ENCODE measurements at places on chromosomes 5 and 9.

- no peak for DNase-seq
These were observed 268.2 kb downstream of the TMEM167A start for GRCh38 chr5:82808960-82809359.

GRCh38 chr9:137551264-137552021 lies at the start of gene MRPL41:
TSS of gene MRPL41 (plus strand) at chr9:137551879. CDS start at chr9:137552082, 203 bp downstream.
- peak; percentile 85 for DNase-seq

DNA sequence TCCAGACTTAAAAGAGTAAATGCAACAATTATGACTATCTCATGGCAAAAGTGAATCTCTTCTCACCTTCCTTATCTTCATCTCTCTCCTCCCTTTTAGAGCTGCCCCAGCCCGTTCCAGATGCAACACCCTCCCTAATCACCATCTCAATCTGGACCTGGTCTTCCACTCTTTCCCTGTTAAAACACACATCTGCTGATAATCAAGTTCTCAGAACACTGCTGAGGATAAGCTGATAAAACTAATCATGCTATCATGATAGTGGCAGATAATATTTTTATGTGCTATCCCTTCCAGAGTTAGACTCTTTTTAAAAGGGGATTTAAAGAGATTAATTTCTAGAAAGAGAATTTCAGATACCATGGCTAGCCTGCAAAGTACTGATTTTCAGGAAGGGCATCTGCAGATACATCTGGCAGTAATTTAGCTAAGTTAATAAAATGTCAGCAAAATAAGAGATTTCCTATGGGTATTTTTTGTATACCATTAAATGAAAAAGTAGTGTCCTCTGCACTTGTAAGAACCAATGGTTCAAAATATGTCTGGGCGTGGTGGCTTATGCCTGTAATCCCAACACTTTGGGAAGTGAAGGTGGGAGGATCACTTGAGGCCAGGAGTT lies 17.2 kb downstream of the SGTB start:
- no peak for DNase-seq

DNA sequence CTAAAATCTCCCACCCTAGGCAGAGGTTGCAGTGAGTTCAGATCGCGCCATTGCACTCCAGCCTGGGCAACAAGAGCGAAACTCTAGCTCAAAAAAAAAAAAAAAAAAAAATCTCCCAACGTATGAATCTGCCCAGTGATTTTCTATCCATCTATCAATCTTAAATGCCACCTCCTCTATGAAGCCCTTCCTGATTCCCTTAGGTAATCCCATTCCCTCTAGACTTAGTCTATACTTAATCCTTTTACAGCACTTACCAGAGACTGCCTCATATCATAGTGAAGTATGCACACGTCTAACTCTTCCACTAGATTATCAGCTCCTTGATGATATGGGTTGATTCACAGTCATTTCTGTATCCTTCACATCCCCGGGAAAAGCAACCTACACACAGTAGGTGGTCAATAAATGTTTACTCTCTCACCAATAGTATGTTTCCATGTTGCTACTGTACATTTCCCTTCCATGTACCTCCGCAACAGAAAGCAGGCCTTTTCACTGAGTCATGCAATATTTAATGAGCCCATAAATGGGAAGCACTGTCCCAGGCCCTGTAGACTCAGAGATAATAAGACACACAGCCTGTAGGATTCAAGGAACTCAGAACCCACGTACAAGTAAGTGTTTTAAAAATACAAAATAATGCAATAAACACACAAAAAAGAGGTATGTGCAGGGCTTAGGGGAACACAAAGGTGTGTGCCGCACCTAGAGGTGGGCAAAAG lies 1.2 kb downstream of the DROSHA start:
- no peak for DNase-seq

GRCh38 chr5:54825005-54825404 lies 160.4 kb downstream of the ESM1 start:
- no peak for DNase-seq

DNA sequence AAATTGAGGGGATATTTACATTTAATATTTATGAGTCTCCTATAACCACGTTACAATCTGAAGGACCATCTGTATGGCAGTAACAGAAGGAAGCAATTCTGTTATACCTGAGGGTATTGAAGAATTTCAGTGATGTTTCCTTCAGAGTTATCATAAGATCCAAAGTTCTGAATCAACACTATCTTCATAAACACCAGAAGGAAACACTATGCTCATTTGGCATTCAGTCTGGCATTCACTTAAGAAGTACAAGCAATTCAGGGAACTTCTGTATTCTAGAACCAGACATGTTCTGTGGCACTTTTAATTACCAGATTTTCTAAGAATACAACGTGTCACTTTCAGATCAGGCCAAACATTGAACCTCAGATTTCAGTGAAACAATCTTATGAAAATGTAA lies 9.6 kb downstream of the DAB2 start:
- DNase-seq, result no peak

DNA sequence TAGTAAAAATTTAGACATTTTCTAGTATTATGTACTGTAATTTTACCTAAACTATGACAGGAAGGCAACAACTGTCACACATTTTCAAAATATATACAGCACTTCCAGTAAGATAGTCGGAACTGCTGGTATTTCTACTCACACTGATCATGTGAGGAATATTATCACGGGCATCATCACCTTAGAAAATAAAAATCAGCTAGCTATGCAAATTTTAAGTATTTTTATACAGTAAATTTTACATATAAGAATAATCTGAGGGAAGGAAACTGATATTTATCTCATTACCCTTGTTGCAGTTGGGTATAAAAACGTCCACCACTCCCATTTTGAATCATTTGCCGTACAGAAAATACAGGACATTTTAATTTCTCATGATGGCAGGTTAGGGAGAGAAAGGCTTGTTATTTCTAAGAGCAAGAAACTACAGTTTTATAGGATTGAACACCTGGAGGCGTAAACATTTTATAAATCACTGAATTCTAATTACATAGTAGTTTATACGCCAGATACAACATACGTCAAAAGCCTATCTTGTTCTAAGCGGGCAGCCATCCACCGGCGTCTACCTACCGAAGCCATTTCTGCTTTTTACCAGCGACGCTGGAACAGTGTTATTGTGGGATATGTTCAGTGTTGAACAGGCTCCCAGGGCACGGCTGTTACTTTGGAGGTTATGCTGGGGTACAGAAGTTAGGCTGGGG lies 729 bp upstream of the TNPO1 start:
- DNase-seq, result no peak
